IMR-90 (cell line): ENCODE measurements at places on chromosomes 6 and 20. TPM values are rescaled to one million over a fixed set of nuclear protein-coding genes. Genes with fewer than 3 reads are reported as not detected.

DNA sequence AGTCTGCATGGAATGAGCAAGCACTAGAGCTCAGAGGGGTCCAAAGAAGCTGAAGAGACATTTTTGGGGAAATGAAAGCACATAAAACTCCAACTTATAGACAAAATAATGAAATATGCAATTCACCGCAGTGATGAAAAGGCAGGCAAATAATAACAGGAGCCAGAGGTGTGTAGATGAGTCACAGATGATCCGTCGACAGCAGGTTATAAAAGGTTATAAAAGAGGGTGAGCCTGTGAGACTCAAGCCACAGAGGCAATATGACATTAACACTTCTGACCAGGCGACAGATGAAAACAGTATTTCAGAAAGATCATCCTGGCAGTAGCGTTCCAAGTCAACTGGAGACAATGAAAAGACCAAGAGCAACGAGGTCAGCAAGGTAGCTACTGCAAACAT lies 35.8 kb upstream of the ANKRD60 start:
- no peak overlapping the region for H3K4me3 ChIP-seq
- H3K4me1 ChIP-seq, result peaks cover 3% of the 10 kb centered on the region
- DNase-seq, result no peak
- H3K36me3 ChIP-seq, result peaks cover 37% of the 10 kb centered on the region
- H3K27ac ChIP-seq, result no peak overlapping the region

- H3K36me3 ChIP-seq, result no peaks in the 10 kb centered on the region
- no peaks in the 10 kb centered on the region for H3K4me1 ChIP-seq
- no peak for DNase-seq
- H3K27me3 ChIP-seq, result no peaks in the 10 kb centered on the region
- no peak overlapping the region for H3K4me3 ChIP-seq
- H3K27ac ChIP-seq, result no peak overlapping the region
Observed at GRCh38 chr6:154230910-154231595, 125.5 kb downstream of the IPCEF1 start.

- peaks cover 45% of the 10 kb centered on the region for H3K27me3 ChIP-seq
- peak overlapping the region; percentile 60 for H3K4me3 ChIP-seq
- peaks cover 5% of the 10 kb centered on the region for H3K4me1 ChIP-seq
- no peak for DNase-seq
- H3K36me3 ChIP-seq, result no peaks in the 10 kb centered on the region
Observed at GRCh38 chr6:7727086-7727945, 1.4 kb downstream of the BMP6 start.

The BTNL2 gene
- not detected in 2 replicates for total RNA-seq

The COL9A1 gene
- not detected in 2 replicates for total RNA-seq

The CAGE1 gene
- under 0.01 TPM in 1 of 2 replicates, not detected in the other for total RNA-seq

DNA sequence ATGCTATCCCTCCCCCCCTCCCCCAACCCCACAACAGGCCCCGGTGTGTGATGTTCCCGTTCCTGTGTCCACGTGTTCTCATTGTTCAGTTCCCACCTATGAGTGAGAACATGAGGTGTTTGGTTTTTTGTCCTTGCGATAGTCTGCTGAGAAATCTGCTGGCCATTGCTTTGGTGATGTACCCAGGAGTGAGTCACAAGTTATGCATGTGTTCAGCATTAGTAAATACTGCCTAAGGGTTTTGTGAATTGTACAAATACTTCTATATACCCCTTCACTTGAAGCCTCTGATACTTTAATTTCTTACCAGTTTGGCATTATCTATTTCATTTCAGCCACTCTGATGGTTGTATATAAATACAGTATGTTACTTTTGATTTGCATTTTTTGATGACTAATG lies 711.3 kb upstream of the GJE1 start:
- H3K36me3 ChIP-seq, result no peaks in the 10 kb centered on the region
- DNase-seq, result peak; percentile 85
- H3K27ac ChIP-seq, result no peak overlapping the region
- no peak overlapping the region for H3K4me3 ChIP-seq
- H3K4me1 ChIP-seq, result no peaks in the 10 kb centered on the region
- H3K27me3 ChIP-seq, result no peaks in the 10 kb centered on the region

- no peak overlapping the region for H3K27ac ChIP-seq
- H3K36me3 ChIP-seq, result no peaks in the 10 kb centered on the region
- H3K4me1 ChIP-seq, result no peaks in the 10 kb centered on the region
- H3K4me3 ChIP-seq, result no peak overlapping the region
- no peak for DNase-seq
- H3K27me3 ChIP-seq, result no peaks in the 10 kb centered on the region; the same call in 1 of the 2 replicates
Observed at GRCh38 chr6:10576226-10576625, 55.1 kb downstream of the GCNT2 start.

The GNAS-AS1 gene
- 0.54 and 0.83 TPM in 2 replicates for total RNA-seq

The SPEF1 gene
- total RNA-seq, result under 0.01 TPM in 1 of 2 replicates, not detected in the other

DNA sequence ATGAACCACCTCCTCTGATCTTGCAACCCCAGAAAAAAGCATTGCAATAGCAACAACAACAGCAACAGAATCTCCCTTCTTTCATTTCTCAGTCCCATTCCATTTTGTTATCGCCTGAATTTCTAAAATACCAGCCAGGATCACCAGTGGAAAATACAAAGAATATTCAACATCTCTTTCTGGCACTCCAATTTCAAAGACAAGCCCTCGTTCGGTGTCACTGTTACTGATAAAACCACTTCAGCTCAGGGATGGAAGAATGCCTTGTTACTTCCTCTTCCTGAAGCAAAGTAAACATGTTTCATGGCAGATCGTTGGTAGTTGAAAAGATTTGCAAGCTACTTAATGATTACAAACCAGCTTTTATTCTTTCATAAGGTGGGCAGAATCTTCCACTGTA lies 94.0 kb upstream of the SPTLC3 start:
- H3K4me3 ChIP-seq, result no peak overlapping the region
- no peak overlapping the region for H3K27ac ChIP-seq
- H3K27me3 ChIP-seq, result peaks cover 4% of the 10 kb centered on the region; the same call in 1 of the 2 replicates
- H3K4me1 ChIP-seq, result no peaks in the 10 kb centered on the region
- DNase-seq, result no peak

The GATA5 gene
- not detected in 2 replicates for total RNA-seq

DNA sequence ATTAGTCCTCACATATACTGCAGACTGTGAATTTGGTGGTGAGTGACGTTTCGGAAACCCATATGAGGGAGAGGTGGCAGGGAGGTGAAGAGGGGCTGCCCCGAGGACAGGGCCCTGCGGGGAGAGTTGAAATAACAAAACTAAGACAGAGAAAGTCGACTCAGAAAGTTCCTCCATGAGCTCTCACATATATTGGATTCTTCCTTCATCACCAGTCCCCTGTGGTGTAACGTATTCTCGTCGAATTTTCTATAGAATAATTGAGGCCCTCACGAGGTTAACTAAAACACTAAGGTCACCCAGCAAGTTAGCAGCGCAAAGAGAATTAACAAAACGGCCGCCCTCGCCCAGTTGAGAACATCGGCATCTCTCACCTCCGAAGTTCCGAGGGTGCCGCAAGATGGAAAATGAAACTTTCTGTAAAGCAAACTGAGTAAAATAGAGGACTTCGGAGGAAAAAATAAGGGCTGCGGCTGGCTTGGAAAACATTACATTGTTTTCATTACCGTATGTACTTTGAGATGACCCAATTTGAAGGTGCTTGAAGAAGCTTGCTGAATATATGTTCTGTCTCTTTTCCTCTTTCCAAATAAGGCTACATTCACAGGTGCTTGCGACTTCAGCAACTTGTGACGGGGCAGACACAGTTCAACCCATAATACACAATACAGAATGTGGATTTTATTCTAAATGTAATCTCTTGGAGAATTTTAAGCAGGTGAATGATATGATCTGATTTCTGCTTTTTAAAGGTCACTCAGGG lies 490.9 kb upstream of the JARID2 start:
- no peaks in the 10 kb centered on the region for H3K4me1 ChIP-seq
- no peaks in the 10 kb centered on the region for H3K27me3 ChIP-seq
- DNase-seq, result no peak
- no peak overlapping the region for H3K4me3 ChIP-seq
- H3K36me3 ChIP-seq, result no peaks in the 10 kb centered on the region
- no peak overlapping the region for H3K27ac ChIP-seq

DNA sequence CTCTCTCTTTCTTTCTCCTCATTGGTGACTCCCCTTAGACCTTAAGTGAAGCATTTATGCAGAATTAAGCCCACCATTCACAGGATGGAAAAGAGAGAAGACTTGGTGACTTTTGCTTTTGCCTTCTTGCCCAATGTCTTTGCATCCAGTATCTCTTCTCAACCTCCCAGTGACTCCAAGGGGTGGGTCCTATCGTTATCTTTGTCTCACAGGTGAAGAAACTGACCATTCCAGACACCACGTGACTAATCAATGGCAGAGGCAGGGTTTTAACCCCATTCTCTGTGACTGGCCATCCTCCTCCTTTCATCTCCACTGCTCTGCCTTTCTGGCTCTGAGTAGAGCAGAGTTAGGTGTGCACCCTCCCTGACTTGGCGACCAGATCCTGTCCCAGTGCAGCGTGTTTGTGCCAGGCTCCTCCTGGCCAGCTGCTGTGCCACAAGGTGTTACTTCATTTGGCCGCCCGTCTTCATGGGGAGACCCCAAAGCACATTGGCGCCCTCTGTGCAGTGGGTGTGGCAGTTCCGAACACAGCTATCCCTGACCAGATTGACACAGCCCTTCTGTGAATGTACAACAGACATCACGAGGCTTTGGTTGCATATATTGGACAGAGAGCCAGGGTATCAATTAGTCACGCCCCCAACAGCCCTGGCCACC lies 501.3 kb downstream of the CD83 start:
- H3K27me3 ChIP-seq, result no peaks in the 10 kb centered on the region; the same call in 1 of the 2 replicates
- no peaks in the 10 kb centered on the region for H3K36me3 ChIP-seq
- H3K4me1 ChIP-seq, result peaks cover 2% of the 10 kb centered on the region; the same call in 1 of the 2 replicates
- H3K4me3 ChIP-seq, result no peak overlapping the region

- no peaks in the 10 kb centered on the region for H3K27me3 ChIP-seq
- peak; percentile 76 for DNase-seq
- H3K36me3 ChIP-seq, result peaks cover 22% of the 10 kb centered on the region
- H3K4me1 ChIP-seq, result peaks cover 18% of the 10 kb centered on the region
Observed at GRCh38 chr6:37308069-37308815, 45.5 kb upstream of the RNF8 start.

The NHSL1 gene
- total RNA-seq, result 6.9 and 7.2 TPM in 2 replicates

The COX4I2 gene
- total RNA-seq, result not detected in 2 replicates

DNA sequence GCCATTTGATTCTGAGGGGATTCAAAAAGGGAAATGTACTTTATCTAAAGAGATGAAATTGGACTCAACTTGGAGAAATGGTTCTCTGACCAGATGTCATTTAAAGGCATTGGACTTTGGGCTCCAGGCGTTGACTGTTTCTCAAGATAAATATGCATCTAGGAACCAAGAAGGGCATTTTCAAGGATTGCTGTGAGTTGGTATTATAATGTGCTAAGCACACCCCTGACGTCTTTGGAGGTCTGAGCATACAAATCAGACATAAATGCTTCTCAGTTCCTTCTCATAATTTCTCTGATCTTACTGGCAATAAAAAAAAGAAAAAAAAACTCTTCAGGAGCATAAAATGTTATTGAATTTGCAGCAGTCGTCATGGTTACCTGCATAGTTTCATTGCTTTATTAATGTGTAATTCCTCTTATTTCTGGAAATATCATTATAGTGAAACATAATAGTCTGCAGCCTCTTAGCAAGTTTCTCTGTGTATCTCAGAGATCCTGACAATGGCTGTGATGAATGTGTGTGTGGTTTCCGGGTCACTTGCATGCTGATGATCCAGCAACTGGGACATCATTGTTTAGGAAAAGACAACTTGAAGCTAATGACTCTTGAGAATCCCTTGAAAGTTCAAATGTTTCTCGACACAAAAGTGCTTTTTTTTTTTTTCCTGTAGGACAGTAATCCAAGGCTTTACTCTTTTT lies 136.0 kb downstream of the AIG1 start:
- no peaks in the 10 kb centered on the region for H3K36me3 ChIP-seq
- H3K4me3 ChIP-seq, result no peak overlapping the region
- peak; percentile 41 for DNase-seq
- H3K27me3 ChIP-seq, result no peaks in the 10 kb centered on the region

The WASF1 gene
- total RNA-seq, result 3.0 and 4.4 TPM in 2 replicates

- peak; percentile 5 for DNase-seq
- no peaks in the 10 kb centered on the region for H3K27me3 ChIP-seq
- no peak overlapping the region for H3K27ac ChIP-seq
- H3K36me3 ChIP-seq, result no peaks in the 10 kb centered on the region
- H3K4me3 ChIP-seq, result no peak overlapping the region
- peaks cover 5% of the 10 kb centered on the region; the same call in 1 of the 2 replicates for H3K4me1 ChIP-seq
Observed at GRCh38 chr6:148044921-148045320, 297.7 kb upstream of the SASH1 start.

The LAMA2 gene
- 12.5 and 13.3 TPM in 2 replicates for total RNA-seq

- H3K27ac ChIP-seq, result no peak overlapping the region
- no peak for DNase-seq
- H3K27me3 ChIP-seq, result no peaks in the 10 kb centered on the region
- peak overlapping the region; percentile 49 for H3K4me3 ChIP-seq
Observed at GRCh38 chr6:27156874-27157458, 90.5 kb upstream of the PRSS16 start.

The SLC17A3 gene
- total RNA-seq, result not detected in 2 replicates

- DNase-seq, result peak; percentile 74
- no peaks in the 10 kb centered on the region for H3K27me3 ChIP-seq
- H3K27ac ChIP-seq, result no peak overlapping the region
- no peak overlapping the region for H3K4me3 ChIP-seq
Observed at GRCh38 chr6:113018351-113019151, 671.4 kb downstream of the RFPL4B start.

The OR2B6 gene
- total RNA-seq, result not detected in 2 replicates

- no peak for DNase-seq
- no peaks in the 10 kb centered on the region for H3K36me3 ChIP-seq
- peaks cover 22% of the 10 kb centered on the region for H3K27me3 ChIP-seq
- no peak overlapping the region for H3K27ac ChIP-seq
- no peaks in the 10 kb centered on the region for H3K4me1 ChIP-seq
Observed at GRCh38 chr6:100160930-100161329, 166.9 kb upstream of the MCHR2 start.

The FILIP1 gene
- under 0.01 TPM in 2 replicates for total RNA-seq

DNA sequence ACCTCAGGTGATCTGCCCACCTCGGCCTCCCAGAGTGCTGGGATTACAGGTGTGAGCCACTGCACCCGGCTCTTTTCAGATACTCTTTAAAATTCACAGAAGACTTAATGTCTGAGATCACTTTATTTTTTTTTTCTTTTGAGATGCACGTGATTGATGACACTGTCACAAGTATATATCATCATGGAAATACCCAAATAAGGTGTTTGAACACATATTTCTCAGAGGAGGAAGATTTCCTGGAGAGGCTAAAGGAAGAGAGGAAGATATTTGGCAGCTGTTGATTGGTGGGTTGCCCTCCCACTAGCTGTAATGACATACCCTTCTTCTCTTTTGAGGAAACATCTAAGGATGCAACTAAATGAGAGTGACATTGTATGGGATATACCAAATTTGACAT lies 225.9 kb upstream of the CITED2 start:
- H3K4me1 ChIP-seq, result peaks cover 14% of the 10 kb centered on the region
- no peaks in the 10 kb centered on the region for H3K27me3 ChIP-seq
- no peaks in the 10 kb centered on the region for H3K36me3 ChIP-seq
- no peak overlapping the region for H3K4me3 ChIP-seq
- no peak for DNase-seq

The CST5 gene
- not detected in 2 replicates for total RNA-seq
